Body of pancreas (tissue), 4 donors: ENCODE measurements at places on chromosomes 16 and 17. TPM values are rescaled to one million over a fixed set of nuclear protein-coding genes. Genes with fewer than 3 reads are reported as not detected.

DNA sequence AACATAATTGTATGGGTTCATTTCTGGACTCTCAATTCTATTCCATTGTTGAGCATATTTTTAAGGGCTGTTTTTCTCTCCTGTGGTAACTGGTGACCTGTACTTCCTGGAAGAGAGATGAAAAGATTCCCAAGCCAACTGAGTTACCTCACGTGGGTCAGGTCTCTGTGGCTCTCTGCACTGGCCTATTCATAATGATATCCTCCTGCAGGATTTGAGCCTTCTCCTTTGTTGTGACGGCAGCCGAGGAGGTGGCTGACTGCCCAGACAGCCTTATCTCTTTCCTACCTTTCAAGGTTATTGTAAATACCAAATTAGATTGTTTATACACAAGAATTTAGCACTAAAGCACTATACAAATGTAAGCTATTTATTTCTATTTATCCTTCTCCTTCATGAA, 2.7 kb upstream of the ACE start:
- H3K27me3 ChIP-seq, result no peaks in the 10 kb centered on the region
- peaks cover 52% of the 10 kb centered on the region for H3K4me1 ChIP-seq
- no peaks in the 10 kb centered on the region for H3K36me3 ChIP-seq
- H3K27ac ChIP-seq, result peak overlapping the region; percentile 41

- no peaks in the 10 kb centered on the region for H3K27me3 ChIP-seq
- no peak overlapping the region for H3K4me3 ChIP-seq
- no peaks in the 10 kb centered on the region for H3K36me3 ChIP-seq
- no peak overlapping the region for H3K27ac ChIP-seq
Observed at GRCh38 chr17:40952661-40953060, 14.1 kb downstream of the KRT39 start.

GRCh38 chr16:474420-475122, 49.1 kb downstream of the RAB11FIP3 start:
- peak overlapping the region; percentile 9 for H3K27ac ChIP-seq
- peaks cover 6% of the 10 kb centered on the region for H3K36me3 ChIP-seq
- no peaks in the 10 kb centered on the region for H3K27me3 ChIP-seq
- peaks cover 15% of the 10 kb centered on the region for H3K4me1 ChIP-seq
- H3K4me3 ChIP-seq, result no peak overlapping the region

- no peaks in the 10 kb centered on the region for H3K4me1 ChIP-seq
- H3K4me3 ChIP-seq, result no peak overlapping the region
- H3K27me3 ChIP-seq, result no peaks in the 10 kb centered on the region
- H3K27ac ChIP-seq, result no peak overlapping the region
- no peaks in the 10 kb centered on the region for H3K36me3 ChIP-seq
Observed at GRCh38 chr16:86134802-86135461, 236.0 kb downstream of the IRF8 start.

DNA sequence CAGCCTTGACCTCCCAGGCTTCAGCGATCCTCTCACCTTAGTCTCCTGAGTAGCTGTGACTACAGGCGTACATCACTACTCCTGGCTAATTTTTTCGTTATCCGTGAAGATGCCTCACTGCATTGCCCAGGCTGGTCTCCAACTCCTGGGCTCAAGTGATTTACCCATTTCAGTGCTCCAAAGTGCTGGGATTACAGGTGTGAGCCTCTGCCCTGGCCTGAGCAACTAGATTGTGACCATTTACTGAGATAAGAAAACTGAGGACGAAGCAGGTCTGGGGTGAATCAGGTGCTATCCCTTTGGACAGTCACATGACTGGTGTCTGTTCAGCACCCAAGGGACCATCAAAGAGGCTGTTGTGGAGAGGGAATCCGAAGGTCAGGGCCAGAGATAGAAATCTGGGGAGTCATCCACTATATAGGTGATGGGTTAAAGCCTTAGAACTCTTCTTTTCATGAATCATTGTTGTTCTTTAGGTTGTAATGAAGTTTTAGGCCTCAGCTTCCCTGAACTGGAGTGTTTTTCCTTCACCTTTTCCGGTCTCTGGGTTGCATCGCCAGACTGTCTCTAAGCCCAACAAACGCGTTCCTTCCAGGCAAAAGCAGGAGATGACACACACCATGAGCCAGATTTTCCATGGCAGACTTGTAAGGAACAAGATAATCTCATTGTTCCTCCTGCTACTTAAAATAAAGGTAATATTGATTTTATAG, 62.5 kb downstream of the FTO start:
- H3K36me3 ChIP-seq, result no peaks in the 10 kb centered on the region
- no peak overlapping the region for H3K4me3 ChIP-seq
- DNase-seq, result no peak
- peaks cover 13% of the 10 kb centered on the region for H3K4me1 ChIP-seq

DNA sequence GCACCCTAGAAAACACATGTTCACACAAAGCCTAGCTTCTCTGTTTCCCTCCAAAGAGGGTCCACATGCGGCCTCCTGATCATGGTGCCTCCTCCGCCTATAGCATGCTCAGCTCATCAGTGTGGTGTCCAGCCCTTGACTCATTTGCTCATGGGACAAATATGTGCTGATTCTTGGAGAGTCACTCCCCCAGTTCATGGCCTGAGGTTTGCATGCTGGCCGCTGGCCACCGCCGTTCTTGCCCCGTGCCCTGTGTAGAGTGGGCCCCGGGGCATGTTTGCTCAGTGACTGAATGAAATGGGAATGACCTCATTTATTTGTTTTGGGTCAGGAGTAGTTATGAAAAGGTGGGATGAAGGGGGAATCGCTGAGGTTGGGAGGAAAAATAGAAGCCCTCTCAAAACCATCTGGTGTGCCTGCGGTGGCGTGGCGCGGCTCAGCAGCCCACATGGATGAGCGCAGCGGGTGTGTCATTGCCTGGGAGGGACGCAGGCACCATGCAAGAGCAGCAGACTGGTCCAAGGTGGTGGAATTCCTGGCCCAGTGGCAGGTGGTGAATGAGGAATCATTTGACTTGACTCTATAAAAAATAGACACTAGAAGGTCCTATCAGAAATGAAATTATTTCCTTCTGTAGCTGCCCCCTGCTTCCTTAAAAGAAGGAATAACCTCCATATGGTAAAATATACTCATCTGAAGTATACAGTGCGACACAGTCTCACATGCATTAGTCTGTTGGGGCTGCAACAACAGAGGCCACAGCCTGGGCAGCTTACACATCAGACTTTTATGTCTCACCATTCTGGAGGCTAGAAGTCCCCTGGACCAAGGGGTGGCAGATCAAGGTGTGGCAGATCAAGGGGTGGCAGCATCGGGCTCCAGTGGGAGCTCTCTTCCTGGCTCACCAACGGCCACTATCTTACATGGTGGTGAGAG, 31.7 kb downstream of the CRISPLD2 start:
- H3K36me3 ChIP-seq, result no peaks in the 10 kb centered on the region
- H3K27me3 ChIP-seq, result no peaks in the 10 kb centered on the region
- peak; percentile 39 for DNase-seq
- no peak overlapping the region for H3K27ac ChIP-seq
- no peak overlapping the region for H3K4me3 ChIP-seq
- no peaks in the 10 kb centered on the region for H3K4me1 ChIP-seq

- no peaks in the 10 kb centered on the region for H3K27me3 ChIP-seq
- no peak for DNase-seq
- H3K27ac ChIP-seq, result peak overlapping the region; percentile 76
- H3K36me3 ChIP-seq, result no peaks in the 10 kb centered on the region
- H3K4me1 ChIP-seq, result peaks cover 51% of the 10 kb centered on the region
- H3K4me3 ChIP-seq, result no peak overlapping the region
Observed at GRCh38 chr17:77164483-77165091, 23.8 kb downstream of the SEC14L1 start.

DNA sequence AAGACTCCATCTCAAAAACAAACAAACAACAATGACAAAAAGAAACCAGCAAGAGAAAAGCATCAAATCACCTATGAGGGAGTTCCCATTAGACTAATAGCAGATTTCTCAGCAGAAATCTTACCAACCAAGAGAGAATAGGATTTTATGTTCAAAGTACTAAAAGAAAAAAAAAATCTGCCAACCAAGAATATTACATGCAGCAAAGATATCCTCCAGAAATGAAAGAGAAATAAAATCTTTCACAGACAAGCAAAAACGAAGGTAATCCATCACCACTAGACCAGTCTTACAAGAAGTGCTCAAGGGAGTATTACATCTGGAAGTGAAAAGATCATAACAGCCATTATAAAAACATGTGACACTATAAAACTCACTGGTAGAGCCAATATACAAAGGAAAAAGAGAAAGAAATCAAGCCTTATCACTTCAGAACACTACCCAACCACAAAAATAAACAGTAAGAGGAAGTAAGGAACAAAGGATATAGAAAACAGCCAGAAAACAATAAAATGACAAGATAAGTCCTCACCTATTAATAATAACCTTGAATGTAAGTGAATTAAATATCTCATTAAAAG, 66.3 kb downstream of the STX8 start:
- H3K4me3 ChIP-seq, result no peak overlapping the region
- H3K27me3 ChIP-seq, result no peaks in the 10 kb centered on the region
- H3K4me1 ChIP-seq, result no peaks in the 10 kb centered on the region
- no peak for DNase-seq
- H3K36me3 ChIP-seq, result no peaks in the 10 kb centered on the region

The KRTAP4-1 gene
- total RNA-seq, result not detected

The MYH11 gene
- 14.2 TPM for total RNA-seq

The AANAT gene
- total RNA-seq, result not detected

The ARHGAP44 gene
- 6.3 TPM for total RNA-seq

The SLC16A6 gene
- total RNA-seq, result under 0.01 TPM

The WNT9B gene
- total RNA-seq, result not detected

The CPD gene
- total RNA-seq, result 30.0 TPM

The CCL3 gene
- total RNA-seq, result not detected

The OTOA gene
- total RNA-seq, result 0.26 TPM
